Fibroblast of the aortic adventitia (primary cell): ENCODE measurements at places on chromosomes 16 and 17.

GRCh38 chr17:44014133-44014436 is 678 bp downstream of the TMEM101 start:
- no peak for DNase-seq

GRCh38 chr16:50302472-50303005 is 36.2 kb downstream of the ADCY7 start:
- no peak for DNase-seq

- DNase-seq = no peak
Measured at GRCh38 chr16:88076211-88076931, 125.1 kb downstream of the BANP start.

DNA sequence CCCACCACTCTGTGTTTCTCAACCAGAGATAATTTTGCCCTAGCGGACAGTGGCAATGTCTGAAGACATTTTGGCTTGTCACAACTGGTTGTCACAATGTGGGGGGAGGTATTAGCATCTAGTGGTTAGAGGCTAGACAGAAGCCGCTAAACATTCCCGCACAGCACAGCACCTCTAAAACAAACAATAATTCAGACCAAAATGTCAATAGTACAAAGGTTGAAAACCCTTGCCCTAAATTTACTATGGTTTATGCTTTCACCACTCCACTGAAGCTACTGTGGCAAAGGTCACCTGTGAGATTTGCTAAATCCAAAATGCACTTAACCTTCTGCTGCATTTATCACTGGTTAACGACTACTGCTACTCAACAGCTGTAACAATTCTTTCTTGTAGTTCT is 14.1 kb downstream of the NUP88 start:
- DNase-seq = no peak

GRCh38 chr17:31595666-31596381 is 204.3 kb downstream of the RAB11FIP4 start:
- DNase-seq = no peak
